Temporal lobe (tissue), 4 donors: ENCODE measurements at places on chromosomes 6 and 20. TPM values are rescaled to one million over a fixed set of nuclear protein-coding genes. Genes with fewer than 3 reads are reported as not detected.

IRF4 gene
- under 0.01 TPM for total RNA-seq

PEX7 gene
- total RNA-seq = 6.6 TPM

TGIF2 gene
- total RNA-seq = 4.2 TPM

DLL1 gene
- total RNA-seq = 9.1 TPM

MRPL2 gene
- 8.4 TPM for total RNA-seq

METTL24 gene
- total RNA-seq = 0.98 TPM

IMPG1 gene
- total RNA-seq = not detected

GRM1 gene
- total RNA-seq = 12.8 TPM
